ENCODE measurements at places on chromosomes 3 and 15. TPM values are rescaled to one million over a fixed set of nuclear protein-coding genes. Genes with fewer than 3 reads are reported as not detected.

GRCh38 chr3:105798381-105798934 lies 70.4 kb downstream of the CBLB start:
- H3K27me3 ChIP-seq: no peaks in the 10 kb centered on the region
- DNase-seq: no peak
- peaks cover 67% of the 10 kb centered on the region for H3K4me1 ChIP-seq
- peak overlapping the region; percentile 34 for H3K27ac ChIP-seq
- H3K36me3 ChIP-seq: peaks cover 59% of the 10 kb centered on the region

DNA sequence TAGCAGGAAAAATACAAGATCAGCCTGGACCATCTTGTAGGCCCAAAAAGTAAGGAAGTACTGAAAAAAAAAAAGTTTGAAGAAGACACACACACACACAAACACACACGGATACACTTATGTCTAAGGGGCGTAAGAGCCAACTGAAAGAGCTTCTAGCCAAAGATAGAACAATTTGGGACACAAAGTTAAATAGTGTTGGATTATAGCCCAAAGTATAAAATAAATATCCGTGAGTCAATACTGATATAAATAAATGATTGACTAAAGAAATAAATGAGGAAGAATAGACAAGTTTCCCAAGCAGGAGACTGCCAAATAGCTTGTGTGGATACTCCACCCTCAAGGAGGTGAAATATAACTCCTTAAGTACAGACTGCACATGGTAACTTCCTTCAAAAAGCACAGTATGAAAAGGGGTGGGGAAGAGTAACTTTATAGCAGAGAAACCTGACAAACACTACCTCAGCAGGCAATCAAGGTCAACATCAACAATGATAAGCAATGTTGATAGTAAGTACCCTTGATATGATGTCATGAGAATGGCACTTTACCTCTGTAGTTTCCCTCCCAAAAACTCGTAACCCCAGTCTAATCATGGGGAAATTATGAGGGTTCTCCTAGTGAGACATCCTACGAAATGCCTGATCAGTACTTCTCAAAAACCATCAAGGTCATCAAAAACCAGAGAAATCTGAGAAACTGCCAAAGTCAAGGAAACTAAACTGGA lies 187.3 kb upstream of the ATP11B start:
- H3K36me3 ChIP-seq: no peaks in the 10 kb centered on the region
- H3K4me1 ChIP-seq: no peaks in the 10 kb centered on the region
- H3K27me3 ChIP-seq: peaks cover 2% of the 10 kb centered on the region
- H3K27ac ChIP-seq: no peak overlapping the region
- H3K4me3 ChIP-seq: no peak overlapping the region

- peaks cover 2% of the 10 kb centered on the region for H3K4me1 ChIP-seq
- no peak overlapping the region for H3K4me3 ChIP-seq
- H3K27ac ChIP-seq: no peak overlapping the region
- H3K36me3 ChIP-seq: no peaks in the 10 kb centered on the region
These were observed 113.5 kb upstream of the IL12A start for GRCh38 chr3:159875116-159875515.

Gene GHSR
- total RNA-seq: not detected
